ENCODE measurements at places on chromosomes 12 and 14.

DNA sequence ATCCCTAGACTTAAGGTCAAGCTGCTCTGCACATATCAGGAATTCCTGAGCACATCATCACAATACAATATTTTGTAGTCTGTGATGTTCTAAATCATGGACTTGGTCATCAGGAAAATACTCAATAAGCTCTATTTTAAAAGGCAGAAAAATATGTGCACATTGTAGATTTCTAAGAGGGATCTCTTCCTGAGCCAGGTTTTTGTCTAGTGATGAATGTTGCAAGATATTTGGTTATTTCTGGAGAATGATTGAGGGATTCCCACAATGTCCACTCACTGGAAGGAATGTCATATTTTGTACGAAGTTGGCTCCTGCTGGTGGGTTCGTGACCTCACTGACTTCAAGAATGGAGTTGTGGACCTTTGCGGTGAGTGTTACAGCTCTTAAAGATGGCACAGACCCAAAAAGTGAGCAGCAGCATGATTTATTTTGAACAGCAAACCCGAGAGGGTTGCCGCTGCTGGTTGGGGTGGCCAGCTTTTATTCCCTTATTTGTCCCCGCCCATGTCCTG lies 300.9 kb upstream of the DCN start:
- DNase-seq = no peak

DNA sequence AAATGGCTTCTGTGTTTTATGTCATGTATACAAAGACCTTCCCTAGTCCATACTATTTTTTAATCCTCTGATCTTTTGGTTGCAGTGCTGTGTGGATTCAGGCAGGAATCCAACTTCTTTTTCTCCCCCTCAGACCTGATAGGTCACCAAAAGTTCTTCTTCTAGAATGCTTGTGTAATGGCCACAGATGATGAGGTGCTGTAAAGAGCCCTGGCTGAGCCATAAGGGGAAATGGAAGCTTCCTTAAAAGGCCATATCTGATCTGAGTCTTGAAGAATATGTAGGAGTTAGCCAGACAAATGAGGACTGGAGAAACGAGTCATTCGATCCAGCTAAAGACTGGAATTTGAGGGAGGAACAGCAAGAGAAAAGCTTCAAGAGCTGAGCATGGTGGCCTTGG lies 353.9 kb downstream of the PCNX1 start:
- DNase-seq = peak; percentile 92

DNA sequence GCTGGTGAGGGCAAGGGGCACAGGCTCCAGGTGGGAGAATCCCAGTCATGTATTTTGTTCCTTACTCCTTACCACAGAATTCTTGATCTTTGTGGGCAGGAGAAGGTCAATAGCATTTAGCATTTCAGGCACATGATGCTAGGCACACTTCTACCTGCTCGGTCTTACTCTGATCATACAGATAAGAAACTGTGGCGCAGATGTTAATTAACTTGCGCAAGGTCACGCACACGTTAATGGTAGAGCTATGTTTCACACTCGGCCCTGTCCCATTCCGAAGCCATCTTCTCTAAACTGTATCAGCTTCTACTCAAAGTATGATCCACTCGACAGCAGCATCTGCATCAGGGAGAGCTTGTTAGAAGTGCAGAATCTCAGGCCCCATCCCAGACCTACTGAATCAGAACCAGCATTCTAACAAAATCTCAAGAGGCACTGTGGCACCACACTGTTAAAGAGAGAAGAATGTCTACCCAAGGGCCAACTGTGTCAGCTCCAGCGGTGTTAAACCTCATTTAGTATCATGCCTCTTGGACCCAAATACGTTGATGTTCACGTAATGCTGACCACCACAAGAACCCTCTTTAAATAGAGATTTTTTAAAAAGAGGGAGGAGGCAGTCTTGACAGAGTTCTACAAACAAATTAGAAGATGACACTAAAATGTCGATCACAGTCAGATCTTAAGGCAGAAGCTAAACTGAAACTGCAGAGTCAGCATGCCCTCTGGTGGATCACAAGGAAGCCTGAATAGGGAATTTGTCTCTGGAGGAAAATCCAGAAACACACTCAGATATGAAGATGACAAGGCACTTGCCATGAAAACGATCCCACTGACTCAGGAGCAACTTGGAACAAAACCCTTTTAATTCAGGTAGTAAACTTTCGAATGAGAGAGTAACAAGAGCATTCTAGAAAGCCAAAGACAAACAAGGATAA lies 7.3 kb downstream of the STXBP6 start:
- peak; percentile 67 for DNase-seq

DNA sequence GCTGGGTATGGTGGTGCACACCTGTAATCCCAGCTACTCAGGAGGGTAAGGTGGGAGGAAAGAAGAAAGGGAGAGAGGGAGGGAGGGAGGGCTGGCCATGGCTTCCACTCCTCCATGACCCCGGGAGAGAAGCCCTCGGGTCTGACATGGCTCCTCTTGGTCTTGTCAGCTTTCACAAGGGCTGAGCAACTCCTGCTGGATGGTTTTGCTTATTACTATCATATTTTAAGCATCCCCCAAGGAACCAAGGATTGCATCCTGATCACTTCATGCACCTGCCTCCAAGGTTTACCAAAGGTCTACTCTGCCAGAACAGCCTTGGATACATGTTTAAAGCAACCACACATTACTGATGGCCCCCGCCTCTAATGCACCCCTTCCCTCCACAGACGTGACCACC lies 28.0 kb upstream of the NCOR2 start:
- no peak for DNase-seq

DNA sequence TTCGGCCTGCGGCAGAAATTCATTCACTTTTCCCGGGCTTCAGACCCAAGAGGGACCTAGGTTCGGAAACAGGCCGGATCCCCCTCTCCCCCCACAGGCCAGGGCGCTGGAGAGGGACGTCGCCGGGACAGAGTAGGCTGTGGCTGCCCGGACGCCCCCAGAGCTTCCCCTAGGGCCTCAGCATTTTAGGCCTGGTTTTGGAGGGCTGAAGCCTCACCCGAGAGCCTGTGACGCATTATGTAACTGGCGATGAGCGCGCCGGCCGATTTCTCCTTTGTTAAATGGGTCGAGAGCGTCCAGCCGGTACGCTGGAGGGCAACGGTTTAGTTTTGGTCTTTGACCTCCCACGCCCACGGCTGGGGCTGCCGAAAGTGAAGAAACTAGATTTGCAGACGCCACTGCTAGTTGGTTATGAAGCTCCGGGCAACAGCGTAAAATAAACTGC lies 657 bp downstream of the PEBP1 start:
- peak; percentile 60 for DNase-seq

DNA sequence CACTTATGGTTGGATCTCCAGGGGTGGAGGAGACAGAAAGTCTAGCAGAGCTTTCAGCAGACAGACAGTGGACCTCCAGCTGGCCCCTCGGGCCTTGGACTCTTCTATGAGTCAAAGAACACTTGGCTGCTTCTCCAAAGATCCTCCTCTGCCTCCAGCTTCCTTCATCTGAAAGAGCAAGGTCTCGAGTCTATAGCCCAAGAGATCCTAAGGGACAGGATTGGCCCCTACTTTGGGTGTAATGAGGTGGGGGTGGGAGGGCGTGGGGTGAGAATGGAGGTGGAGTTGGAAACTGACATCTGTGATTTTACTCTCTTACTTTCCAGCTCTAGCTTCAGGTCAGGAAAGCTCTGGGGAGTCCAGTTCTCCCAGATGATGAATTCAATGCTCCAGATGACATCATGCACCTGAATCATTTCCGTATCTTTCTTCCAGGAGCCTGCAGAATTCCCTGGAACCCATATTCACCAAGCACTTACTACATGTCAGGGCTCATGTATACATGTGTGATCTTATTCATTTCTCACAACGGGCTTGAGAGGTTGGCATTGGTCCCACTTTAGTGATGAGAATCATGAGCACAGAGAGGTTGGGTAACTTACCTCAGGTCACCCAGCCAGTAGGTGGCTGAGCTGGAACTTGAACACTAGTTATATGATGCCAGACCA lies 10.2 kb upstream of the PGF start:
- DNase-seq = no peak

- DNase-seq = no peak
Measured at GRCh38 chr12:68467514-68467913, 135.4 kb upstream of the MDM1 start.

DNA sequence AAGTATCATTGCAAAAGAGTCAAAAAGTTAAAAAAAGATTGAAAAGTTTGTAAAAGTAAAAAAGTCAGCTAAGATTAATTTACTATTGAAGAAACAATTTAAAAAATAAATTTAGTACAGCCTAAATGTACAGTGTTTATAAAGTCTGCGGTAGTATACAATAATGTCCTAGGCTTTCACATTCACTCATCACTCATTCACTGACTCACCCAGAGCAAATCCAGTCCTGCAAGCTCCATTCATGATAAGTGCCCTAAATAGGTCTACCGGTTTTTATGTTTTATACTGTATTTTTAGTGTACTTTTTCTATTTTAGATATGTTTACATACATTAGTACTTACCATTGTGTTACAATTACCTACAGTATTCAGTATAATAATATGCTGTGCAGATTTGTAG lies 43.9 kb upstream of the ABCC9 start:
- DNase-seq = no peak

GRCh38 chr14:92951912-92952471 lies 29.0 kb downstream of the CHGA start:
- peak; percentile 68 for DNase-seq

- DNase-seq = no peak
Measured at GRCh38 chr14:105223260-105223659, 25.1 kb upstream of the BTBD6 start.

DNA sequence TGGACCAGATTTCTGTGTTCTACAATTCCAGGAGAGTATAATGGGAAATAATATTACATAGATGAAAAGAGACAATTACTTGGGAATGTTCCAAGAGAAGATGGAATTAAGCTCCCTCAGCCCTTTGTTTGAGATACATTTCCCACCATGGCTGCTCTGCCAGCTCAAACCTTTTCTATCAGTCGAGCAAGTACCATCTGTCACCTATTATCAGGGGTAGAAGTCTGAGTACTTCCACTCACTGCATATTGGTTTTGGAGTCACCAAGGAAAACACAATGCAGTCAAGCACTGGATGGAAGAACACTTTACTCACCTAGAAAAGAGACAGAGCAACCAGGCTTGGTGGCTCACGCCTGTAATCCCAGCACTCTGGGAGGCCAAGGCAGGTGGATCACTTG lies 270.4 kb upstream of the FAR2 start:
- DNase-seq = no peak

- no peak for DNase-seq
Measured at GRCh38 chr12:92471551-92471950, 231.2 kb upstream of the PLEKHG7 start.

DNA sequence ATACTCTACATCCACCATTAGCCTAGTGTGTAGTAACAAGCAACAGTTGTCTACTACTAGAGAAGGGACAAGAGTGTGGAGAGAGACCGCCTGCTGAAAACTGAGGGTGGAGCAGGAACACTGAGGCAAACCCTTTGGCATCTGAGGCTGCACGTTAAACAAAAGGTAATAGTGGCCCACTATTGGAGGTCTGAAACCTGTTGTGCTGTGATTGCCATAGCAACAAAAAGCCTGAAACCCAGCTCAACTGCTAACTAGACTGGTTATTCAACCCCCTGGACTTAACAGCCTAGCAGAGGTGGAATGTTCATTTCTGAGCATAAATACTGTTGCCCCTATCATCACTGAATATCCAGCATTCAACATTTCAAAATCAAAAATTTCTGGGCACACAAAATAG lies 43.0 kb downstream of the PPP4R4 start:
- no peak for DNase-seq

DNA sequence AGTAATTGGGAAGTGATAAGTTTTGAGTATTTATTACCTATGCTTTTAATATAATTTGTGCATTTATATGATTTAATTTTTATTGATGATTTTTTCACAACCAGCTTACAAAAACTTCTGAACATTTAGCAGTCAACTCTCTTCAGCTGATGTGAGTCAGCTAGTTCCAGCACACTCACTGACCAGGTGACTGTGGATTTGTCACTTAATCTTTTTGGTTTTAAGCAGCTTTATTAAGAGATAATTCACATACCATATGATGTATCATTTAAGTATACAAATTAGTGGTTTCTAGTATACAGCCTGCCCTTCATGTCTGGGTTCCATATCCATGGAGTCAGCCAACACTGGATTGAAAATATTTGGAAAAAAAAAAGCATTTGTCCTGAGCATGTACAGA lies 103.5 kb downstream of the SYNE2 start:
- peak; percentile 29 for DNase-seq

DNA sequence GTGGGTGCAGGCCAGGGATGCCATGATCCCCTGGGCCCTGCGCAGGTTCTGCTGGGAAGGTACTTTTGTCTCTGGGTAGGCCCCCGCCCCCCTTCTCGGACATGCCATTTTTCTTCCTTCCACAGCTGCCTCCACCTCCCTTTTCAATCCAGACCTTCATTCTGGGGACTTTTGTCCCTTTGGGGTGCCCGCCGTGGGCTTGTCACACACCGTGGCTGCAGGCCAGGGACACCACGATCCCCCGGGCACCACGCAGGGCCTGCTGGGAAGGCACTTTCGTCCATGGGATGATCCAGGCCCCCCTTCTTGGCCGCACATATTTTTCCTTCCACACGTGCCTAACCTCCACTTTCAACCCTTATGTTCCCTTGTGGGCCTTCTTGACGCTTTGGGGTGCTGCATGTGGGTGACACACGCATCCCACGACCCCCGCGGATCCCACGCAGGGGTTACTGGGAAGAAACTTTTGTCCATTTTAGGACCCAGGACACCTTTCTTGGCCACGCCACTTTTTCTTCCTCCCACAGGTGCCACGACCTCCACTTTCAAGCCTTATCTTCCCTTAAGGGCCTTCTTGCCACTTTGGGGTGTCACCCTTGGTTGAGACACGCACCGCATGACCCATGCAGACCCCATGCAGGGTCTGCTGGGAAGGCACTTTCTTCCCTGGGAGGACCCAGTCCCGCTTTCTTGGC lies 272.5 kb downstream of the ALG10 start:
- DNase-seq = no peak

GRCh38 chr12:66108386-66108785 lies 22.2 kb downstream of the LLPH start:
- DNase-seq = no peak

DNA sequence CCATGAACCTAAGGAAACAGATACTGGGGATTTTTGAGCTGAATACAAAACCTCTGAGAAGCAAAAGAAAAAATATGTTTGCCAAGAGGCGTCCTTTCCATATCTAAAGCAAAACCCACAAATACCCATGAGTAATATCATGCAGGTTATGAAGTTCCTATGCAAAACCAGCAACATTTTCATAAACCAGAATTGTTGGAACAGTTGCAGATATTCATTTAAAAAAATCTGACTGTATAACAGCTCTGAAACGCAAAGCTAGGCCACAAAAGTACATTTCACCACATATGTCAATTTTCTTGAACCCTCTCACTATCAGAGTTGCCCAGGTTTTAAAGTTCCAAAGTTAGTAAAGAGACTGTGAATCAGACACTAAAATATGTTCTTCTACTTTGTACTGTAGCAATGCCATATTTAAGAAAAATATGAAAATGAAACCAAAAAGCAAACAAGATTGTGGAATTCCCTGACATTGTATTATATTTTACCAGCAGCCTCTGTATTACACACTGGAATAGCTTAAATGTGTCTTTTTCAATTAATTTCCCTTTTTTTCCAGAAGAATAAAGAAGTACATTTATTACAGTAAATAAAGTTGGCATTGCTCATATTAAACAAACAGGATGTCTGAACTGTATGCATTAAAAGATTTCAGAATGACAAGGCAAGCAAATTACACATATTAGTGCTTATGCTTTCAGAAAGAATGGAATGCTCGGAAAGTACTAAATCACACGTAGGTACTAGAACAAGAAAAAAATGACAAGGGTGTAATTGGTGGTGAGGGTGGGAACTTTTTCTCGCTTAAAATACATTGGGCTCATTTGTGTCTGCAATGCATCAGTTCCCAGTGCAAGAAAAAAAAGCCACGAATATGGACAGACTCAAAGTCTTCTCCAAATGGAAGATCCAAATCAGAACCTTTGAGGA lies 33.6 kb upstream of the HIF1A start:
- peak; percentile 29 for DNase-seq
